ENCODE measurements at places on chromosomes 2 and 18.

DNA sequence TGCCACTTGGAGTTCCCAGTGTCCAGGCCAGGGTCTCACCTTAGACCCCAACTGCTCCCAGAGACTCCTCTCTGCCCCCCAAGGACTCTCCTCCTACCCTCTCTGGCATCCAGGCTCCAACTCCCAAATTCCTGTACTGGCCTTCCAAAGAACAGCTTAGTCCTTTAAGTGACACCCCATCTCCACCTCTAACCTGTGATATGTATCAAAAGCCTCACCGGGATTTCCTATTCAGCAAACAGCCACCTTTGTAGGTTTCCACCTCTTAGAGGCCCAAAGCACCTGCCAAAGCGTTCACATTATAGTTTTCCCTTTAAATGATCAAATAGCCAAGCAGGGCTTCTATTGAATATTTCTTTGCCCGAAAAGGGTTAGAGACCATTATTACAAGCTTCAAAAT lies 2.7 kb upstream of the COPS8 start:
- DNase-seq: no peak

GRCh38 chr2:224875841-224876240 lies 159.7 kb upstream of the CCDC195 start:
- no peak for DNase-seq

DNA sequence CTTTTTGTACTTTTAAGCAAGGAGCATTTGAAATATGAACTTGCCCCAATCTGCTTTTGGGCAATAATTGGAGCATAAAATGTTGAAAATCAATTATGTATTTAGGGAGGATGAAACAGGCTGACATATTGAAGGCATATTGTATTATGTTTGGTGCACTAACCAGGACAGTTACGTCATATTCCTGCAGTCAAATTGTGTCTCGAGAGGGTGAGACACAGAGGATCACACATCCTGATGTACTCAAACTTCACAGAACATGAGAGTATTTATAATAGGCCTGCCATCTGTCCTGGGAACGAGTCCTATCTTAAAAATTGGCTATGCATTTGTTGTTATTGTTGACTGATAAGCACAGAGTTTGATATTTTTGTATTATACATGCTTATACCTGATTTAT lies 44.7 kb downstream of the TANC1 start:
- DNase-seq: no peak

GRCh38 chr18:56982766-56983165 lies 164.1 kb upstream of the BOD1L2 start:
- DNase-seq: no peak

DNA sequence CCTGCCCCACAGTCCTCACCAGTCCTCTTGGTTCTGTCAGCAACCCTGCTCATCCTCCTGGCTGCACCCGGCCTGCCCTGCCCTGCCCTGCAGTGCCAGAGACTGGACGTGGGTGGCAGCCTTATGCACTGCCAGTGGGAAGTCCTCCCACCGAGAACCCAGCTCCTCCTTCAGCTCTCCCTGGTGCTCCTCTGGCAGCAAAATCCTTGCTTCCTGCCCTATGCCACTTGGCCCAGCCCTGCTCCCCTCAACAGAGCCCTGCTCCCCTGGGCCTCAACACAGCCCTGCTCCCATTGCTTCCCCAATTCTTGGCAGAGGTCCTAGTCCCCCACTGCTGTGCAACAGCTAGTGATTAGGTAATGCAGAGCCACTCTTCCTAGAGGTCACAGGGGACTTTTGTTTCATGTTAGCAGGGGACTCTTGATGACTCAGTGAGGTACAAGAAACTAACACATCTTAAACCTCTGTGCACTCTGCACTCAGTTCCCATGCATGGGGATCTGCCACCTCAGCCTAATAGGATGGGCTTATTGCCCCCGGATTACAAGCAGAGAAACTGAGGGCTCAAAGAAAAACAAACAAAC lies 58.0 kb upstream of the EDAR start:
- no peak for DNase-seq

GRCh38 chr2:240212425-240213225 lies 72.2 kb upstream of the OTOS start:
- DNase-seq: no peak

GRCh38 chr18:46660957-46661749 lies 4.1 kb upstream of the LOXHD1 start:
- DNase-seq: no peak

DNA sequence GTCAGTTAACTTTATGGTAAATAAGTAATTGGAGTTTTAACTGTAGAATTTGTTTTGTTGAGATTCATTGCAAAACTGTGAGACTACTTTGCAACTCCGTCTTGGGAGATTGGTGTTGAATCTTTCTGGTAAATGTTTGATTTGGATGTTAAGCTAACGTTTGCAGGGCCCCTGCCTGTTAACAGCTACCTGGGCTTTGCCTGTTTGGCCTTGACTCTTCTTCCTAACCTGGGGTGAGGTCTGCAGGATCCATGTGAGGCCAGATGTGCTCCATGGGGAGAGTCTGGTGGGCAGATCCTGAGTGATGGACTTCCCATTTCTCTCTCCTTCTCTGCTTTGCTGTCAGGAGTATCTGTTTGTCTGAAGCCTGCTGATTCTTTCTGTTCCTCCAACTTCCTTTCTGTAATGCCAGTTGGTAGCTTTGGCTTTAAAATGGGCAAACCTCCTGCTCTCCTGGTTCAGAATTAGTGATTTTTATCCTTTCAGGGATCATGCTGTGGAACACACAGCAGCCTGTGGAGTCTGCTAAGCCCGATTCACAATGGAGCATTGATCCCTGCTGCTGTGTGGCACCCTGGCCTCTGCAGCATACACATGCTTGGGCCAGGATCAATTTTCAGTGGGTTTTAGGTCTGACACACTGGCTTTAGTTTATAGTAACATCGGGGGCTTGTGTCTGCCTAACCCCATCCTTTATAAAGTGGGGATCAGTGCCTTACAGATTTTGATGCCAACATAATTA lies 36.3 kb downstream of the PTPRM start:
- DNase-seq: no peak

DNA sequence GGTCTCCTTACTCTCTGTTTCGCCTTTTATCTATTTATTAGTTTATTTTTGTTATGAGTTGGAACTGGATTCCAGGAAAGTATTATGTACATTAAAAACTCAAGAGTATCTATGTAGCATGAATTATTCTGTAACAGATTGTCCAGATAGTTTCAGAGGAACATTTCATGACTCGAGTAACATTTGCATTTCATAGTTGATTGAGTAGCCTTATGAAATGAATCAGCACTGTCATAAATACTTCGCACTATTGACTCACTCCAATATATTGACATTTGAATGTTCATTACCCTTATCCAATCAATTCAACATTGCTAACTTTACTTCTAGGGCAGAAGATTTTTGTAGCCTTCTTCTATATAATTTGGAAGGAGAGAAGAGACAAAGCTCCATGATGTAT lies 11.3 kb upstream of the VRK2 start:
- DNase-seq: no peak

GRCh38 chr2:143468341-143468888 lies 339.2 kb downstream of the ARHGAP15 start:
- no peak for DNase-seq

GRCh38 chr2:157565550-157565949 lies 63.1 kb downstream of the ACVR1C start:
- no peak for DNase-seq

- no peak for DNase-seq
Observed at GRCh38 chr18:63145851-63146555, 173.6 kb downstream of the BCL2 start.

GRCh38 chr2:16080516-16080915 lies 140.2 kb downstream of the MYCN start:
- no peak for DNase-seq

All from stimulated activated CD8-positive, alpha-beta memory T cell treated with anti-CD3 and anti-CD28 coated beads, Interleukin-15, amount 100 ng/mL, for 1 hour (primary cell).